ENCODE measurements at places on chromosomes 5 and 9. TPM values are rescaled to one million over a fixed set of nuclear protein-coding genes. Genes with fewer than 3 reads are reported as not detected.

DNA sequence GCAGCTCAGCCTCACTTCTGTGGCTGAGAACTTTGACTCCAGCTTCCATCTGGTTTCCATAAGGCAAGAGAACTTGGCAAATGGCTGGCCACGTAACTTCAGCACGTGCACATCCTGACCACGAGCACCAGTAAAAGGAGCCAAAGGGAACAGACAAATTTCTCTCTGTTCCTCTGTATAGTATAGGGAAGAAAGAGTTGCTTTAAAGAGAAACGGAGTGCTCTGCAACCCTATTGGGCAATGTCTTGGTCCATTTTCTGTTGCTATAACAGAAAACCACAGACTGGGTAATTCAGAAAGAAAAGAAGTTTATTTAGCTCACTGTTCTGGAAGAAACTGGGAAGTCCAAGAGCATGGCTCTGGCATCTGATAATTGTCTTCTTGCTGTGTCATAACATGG lies 558.7 kb downstream of the ACTL7B start:
- no peak for DNase-seq

DNA sequence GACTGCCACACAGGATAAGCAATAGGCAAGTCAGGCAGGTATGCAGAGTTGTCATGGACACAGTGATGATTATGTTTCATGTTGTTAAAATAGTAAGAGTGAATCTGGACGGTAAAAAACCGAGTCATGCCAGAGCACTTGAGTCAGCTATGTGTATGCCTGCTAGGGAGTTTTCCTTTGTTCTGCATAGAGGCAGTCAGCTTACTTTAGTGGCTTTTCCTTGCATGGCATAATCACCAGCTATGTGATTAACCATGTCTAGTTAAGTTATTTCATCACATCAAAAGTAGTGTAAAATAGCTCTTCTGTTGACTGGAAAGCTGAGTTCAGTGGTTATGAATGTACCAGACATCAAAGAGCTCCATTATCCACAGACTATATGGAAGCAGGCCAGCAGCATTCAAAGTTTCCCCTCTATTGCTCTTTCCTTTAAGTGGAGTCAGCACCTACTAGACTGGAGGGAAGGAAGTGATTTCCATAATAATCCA lies 989.8 kb downstream of the TLE1 start:
- no peak for DNase-seq

DNA sequence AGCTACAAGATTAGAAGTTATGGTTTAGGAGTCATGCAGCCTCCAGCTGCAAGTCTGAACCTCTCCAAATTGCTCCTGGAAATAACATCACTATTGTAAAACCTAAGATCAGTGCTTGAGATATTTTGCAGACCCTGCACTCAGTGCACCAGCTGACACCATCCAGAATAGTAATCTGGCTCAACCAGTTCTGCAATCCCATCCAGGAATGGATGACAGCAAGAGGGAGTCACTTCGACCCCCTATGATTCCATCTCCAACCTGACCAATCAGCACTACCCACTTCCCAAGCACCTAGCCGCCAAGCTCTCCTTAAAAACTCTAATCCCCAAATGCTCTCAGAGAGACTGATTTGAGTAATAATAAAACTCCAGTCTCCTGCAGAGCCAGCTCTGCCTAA lies 37.9 kb upstream of the NR4A3 start:
- DNase-seq, result no peak

Gene PCDHGA5
- total RNA-seq, result 0.62 TPM

Gene NUTM2G
- not detected for total RNA-seq

Gene AGTPBP1
- total RNA-seq, result 35.1 TPM

- DNase-seq, result no peak
These were observed 61.9 kb downstream of the UBE2R2 start for GRCh38 chr9:33878691-33879366.

GRCh38 chr9:121088576-121088975 lies 13.8 kb downstream of the CNTRL start:
- no peak for DNase-seq

Gene PCDHA2
- not detected for total RNA-seq

- no peak for DNase-seq
These were observed 1036.4 kb downstream of the NR2F1-AS1 start for GRCh38 chr5:92544596-92544995.

Measured in NCI-H460 (cell line).